ENCODE measurements at places on chromosomes 6 and 20. TPM values are rescaled to one million over a fixed set of nuclear protein-coding genes. Genes with fewer than 3 reads are reported as not detected.

DNA sequence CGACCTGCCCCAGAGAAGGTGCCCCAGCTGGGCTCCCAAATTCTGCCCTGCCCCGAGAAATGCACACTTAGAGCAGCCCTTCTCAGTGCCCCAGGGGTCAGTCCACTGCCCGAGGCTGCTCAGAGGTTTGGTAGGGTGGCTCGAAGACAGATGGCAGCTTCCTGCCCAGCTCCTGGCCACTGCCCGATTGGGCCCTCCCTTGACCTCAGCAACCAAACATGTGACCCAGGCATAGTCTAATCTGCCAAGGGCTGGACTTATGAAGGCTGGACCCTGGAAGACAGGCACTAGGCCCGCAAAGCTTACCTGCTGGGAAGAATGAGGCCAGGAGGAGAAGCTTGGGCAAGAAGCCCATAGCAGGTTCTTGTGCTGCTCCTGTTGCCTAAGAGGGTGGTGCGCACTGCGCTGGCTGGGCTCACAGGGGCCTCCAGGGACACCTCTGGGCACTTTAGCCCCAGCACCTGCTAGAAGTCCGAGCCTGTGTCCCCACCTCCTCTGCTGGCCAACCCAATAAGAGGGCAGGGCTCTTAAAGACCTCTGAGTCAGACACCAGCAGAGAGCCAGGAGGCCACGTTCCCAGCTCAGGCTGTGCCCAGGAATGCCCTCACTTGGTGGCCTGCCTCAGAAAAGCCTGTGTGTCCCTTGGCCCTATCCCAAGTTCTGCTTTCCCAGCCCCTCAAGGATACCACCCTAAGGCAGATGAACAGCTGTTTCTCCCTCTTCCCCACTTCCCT is 5.5 kb downstream of the SIGLEC1 start:
- no peak for DNase-seq

Gene TGM3
- 0.10 TPM for total RNA-seq

GRCh38 chr20:12581644-12582289 is 427.0 kb upstream of the SPTLC3 start:
- no peak for DNase-seq

DNA sequence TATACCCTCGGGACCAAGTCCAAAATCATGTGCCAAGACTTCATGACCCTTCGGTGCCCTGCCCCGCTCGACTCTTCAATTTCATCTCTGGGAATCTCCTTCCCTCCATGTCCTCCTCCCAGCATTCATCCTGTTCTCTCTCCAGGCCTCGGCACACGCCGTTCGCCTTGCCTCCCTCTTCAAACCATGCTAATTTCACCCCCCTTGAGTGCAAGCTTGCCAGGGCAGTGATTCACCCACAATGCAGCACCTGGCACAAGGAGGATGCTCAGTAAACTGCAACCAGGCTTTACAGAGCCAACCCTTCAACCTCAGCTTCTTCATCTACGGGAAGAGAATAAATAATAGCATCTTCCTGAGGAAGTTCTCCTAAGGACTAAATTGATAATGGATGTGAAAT is 4.1 kb downstream of the KCNS1 start:
- DNase-seq = no peak

Gene LCA5
- 1.3 TPM for total RNA-seq

Gene C20orf202
- total RNA-seq = 0.05 TPM

DNA sequence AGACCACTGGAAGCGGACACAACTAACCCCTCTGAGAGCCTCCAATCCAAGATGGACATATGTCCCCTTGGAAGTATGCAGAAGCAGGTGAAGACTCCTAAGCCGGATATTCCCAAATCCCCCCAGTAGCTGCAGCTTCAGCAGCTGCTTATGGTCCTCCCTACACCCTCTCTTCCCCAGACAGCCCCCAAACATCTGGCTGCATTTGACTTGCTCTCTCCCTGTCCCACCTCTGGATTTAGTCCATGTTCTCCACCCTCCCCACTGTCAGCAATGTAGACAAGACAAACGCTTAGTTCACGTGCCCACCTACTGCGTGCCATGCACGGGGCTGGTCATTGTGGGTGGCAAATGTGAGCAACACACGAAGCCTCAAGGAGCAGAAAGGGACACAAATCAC is 4.6 kb upstream of the ADAM33 start:
- no peak for DNase-seq

DNA sequence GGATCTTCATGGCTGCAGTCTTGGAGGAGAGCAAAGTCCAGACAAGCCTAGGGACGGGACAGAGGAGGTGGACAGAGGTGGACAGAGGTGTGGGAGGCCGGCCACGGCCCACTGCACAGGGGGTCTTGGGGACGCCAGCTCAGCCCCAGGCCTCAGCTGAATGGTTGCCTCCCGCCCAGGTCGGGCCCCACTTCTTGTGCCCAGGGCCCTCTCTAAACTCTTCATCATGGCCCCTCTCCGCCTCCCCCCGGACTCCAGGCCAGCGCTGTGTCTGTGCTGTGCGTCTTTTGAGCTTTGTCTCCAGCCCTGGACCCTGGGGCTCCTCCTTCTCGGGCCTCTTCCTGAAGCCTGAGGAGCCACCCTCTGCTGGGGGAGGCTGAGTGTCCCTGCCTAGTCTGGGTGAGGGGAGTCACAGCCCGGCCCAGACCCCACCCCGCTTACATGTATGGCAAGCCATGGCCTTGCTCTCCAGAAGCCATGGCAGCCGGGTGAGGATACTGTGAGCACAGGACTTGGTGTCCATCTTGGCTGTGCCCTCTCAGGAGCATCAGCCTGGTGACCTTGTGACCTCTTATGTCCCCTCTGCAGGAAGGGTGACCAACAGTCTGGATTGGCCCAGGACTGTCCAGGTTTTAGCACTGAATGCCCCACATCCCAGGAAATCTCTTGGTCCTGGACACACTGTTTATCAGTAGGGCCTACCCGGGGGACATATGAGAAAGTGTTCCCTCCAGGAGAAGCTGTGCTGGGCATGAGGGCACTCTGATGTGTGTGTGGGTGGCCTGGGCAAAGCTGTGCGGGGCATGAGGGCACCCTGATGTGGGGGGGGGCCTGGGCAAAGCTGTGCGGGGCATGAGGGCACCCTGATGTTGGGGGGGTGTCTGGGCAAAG is 9.4 kb upstream of the NPBWR2 start:
- DNase-seq = no peak

DNA sequence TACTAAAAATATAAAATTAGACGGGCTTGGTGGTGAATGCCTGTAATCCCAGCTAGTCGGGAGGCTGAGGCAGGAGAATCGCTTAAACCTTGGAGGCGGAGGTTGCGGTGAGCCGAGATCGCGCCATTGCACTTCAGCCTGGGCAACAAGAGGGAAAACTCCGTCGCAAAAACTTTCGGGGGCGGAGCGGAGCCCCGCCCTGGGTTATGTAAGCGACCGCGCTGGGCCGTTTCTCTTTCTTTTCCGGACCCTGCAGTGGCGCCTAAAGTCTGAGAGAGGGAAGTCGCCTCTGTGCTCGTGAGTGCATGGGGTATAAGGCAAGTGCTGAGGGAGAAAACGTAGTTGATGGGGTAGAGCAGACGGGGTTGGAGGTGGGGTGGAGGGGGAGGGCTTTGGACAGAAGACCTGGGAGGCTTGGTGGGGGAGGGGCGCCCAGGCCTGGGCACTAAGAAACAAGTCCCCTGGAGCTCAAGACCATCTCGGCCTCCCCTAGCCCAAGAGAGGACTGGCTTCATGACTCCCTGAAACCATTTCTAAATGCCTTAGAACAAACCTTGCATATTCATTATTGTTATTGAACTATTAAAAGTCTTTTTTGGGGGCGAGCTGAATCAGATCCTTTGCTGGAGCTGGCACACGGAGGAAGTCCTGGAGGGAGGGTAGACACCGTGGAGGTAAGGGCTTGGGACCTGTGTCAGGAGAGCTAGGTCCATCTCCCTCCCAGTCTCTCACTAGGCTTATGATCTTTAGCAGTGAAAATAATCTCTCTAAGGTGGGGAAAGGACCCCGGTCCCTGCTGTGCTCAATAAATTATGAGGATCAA is 2.7 kb upstream of the MICA start:
- DNase-seq = peak; percentile 38

GRCh38 chr6:35686873-35687555 is 1.7 kb downstream of the FKBP5 start:
- DNase-seq = no peak

Gene DNAH8
- not detected for total RNA-seq

- no peak for DNase-seq
These were observed 74.4 kb upstream of the RIPOR2 start for GRCh38 chr6:25010176-25010575.

DNA sequence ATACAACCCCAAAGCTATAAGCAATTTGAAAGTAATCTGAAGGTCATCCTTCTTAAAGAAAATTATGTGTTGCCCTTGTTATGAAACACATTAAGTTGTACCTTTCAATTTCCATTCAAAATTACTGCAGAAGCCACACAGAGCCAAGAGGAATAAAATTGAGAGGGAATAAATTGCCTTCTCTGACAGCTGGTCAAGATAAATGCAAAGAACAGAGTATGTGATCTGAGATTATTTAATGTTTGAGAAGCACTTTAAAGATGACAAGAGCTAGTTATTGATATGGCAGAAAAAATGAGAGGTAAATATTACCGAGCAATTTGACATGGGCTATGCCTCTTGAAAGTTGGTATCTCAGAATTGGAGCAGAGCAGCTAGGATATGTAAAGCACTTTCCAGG is 61.6 kb downstream of the TRDN start:
- no peak for DNase-seq

Gene C20orf141
- not detected for total RNA-seq

- no peak for DNase-seq
These were observed 12.3 kb upstream of the TRIM38 start for GRCh38 chr6:25950297-25950696.

DNA sequence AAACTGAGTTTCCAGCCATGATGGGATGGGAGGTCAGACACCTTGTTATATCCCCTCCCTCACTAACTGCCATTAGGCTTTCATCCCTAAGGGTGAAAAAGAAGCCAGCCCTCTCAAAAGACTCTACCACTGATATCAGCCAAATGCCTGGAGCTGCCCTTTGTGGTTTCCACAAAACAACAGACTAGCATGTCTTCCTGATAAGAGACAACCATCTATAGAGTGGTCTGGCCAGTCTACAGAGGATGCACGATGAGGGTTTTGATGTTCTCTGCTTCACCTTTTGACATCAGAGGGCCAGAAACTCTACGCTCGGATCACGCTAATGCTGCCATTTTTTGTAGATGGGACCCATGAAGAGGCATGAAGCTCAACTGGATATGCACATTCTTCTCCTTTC is 61.7 kb upstream of the ARHGAP18 start:
- DNase-seq = no peak

Gene BLCAP
- total RNA-seq = 42.4 TPM

Gene GLP1R
- total RNA-seq = not detected

GRCh38 chr20:50523552-50524167 is 13.5 kb downstream of the PTPN1 start:
- no peak for DNase-seq

DNA sequence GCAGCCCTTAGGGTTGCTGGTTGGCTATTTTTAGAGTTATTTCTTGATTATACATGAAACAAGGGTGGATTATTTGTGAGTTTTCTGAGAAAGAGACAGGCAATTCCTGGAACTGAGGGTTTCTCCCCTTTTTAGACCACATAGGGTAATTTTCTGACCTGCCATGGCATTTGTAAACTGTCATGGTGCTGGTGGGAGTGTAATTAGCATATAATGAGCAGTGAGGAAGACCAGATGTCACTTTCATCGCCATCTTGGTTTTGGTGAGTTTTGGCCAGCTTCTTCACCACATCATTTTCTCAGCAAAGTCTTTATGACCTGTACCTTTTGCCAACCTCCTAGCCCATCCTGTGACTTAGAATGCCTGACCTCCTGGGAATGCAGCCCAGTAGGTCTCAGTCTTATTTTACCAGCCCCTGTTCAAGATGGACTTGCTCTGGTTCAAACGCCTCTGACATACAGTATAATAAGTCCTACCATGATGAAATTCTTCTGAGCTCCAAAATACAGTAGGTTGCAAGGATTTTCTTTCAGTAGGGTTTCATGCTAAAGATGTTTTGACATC is 117.1 kb downstream of the ISM1 start:
- no peak for DNase-seq

Gene MAD2L1BP
- total RNA-seq = 24.1 TPM

GRCh38 chr20:17557675-17558006 is 12.2 kb upstream of the DSTN start:
- no peak for DNase-seq

- no peak for DNase-seq
These were observed 79.1 kb downstream of the RPP40 start for GRCh38 chr6:4924661-4925271.

DNA sequence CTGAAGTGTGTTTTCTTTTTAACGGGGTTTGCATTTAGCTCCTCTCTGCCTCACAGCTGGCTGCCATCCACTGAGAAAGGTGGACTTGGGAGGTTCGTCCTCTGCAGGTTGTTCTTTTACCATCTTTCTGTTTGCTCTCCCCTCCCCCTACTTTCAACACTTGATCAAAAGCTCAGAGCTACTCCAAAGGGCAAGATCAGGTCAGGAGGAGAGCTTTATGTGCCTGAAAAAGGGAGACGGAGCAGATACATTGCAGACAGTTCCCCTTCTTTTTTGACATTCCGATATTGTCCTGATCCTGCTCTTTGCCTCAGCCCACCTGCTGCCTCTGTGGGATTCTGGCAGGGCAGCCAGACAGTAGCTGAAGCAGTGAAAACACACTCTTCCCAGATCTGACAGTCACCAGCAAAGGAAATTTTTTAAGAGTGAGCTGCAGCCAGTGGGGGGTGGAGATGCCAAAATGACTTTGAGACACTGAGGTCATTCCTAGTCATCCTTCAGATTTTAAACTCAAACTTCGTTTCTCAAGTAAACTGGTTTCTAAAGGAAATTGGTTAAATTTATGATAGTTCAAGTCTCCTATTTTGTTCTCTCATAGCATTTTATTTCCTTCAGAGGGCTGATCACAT is 26.5 kb downstream of the SMLR1 start:
- DNase-seq = no peak

DNA sequence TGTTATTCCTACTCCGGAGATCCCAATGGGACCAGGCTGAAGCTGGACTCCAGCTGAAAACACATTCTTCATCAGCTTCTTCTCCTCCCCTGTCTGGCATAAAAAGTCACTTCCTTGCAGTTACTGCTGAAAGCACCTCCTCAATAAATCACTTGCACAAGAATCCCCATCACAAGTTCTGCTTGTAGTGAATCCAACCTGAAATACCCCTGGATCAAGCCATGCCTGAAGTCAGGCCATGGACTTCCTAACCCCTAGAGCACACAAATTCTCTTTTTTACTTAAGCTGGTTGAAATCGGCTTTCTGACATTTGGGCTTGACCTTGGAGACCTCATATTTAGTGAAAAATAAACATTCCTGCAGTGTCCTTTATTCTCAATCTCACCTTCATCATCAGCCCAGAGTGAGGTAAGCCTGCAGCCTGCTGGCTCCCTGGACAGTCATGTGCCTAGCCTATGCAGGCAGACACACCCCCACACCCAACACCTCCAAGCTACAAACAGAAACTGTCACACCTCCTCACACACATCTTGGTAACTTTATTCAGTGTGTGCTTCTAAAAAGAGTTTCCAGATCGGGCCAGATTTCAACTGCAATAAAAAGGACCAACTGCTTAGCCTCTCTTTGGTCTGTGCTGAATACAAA is 51.5 kb upstream of the PTPRT start:
- DNase-seq = no peak

DNA sequence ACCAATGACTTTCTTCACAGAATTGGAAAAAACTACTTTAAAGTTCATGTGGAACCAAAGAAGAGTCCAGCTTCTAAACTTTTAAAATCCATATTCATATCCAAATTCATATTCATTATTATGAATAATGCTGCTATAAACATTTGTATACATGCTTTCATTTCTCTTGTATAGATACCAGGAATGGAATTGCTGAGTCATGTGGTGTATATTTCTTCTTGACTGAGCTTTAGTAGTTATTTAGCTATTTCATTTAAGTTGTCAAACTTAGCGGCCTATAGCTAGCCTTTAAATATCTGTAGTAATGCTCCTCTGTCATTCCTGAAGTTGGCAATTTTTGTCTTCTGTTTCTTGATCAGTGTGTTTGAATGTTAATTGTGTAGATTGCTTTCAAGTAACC is 19.8 kb upstream of the SMIM28 start:
- no peak for DNase-seq

Data from NCI-H460 (cell line).